ENCODE measurements at places on chromosomes 1 and 21.

DNA sequence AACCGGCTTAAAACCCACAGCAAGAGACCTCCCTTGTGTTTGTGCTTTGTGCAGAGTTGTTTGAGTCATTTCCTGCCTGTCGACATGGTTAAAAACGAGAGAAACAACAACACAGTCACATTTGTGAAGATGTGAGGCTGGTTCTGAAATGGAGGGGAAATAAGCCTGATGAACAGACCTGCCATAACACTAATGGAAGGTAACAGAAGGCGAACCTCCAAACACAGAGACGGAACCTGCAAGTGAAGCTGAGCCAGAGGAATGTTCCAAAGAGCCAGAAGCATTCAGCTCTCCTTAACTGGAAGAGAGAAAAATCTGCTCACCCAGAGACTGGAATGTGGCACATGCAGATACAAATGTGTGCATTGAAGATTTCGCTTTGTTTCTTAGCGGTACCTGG lies 53.2 kb upstream of the RAVER2 start:
- no peak for DNase-seq

- DNase-seq, result no peak
These were observed 40.6 kb downstream of the KCNA2 start for GRCh38 chr1:110565565-110565964.

GRCh38 chr1:214271995-214272731 lies 8.8 kb upstream of the SMYD2 start:
- no peak for DNase-seq

DNA sequence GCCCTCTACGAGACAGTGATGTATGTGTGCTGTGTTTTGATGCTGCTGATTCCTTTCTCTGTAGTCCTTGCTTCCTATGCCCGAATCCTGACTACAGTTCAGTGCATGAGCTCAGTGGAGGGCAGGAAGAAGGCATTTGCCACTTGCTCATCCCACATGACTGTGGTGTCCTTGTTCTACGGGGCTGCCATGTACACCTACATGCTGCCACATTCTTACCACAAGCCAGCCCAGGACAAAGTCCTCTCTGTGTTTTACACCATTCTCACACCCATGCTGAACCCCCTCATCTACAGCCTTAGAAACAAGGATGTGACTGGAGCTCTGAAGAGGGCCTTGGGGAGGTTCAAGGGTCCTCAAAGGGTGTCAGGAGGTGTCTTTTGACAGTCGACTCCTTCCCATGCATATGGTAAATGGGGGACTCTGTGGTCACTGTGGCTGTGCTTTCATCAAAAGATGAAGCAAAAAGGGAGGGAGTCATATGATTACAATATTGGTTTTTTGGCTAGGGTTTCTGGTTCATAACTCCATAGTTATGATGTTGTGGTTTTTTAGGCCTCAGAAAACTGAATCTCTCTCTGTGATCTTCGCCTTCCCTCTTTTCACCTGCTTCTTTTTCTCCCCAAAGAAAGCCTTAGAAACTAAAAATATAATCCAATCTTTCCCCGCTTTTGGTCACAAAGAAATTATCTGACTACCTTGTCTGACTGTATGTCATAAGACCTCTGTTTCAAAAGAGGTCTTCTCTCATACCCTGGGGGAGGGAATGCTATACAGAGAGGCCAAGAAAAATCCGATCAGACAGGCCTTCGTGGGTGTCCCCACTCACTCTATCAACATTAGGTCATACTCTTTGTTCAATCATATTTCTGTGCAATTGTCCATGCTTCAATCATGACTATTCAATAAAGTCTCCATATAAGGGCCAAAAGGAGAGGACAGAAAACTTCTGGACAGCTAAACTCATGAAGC lies 4.2 kb downstream of the OR2T1 start:
- no peak for DNase-seq

GRCh38 chr1:7290971-7291970 lies 479.8 kb upstream of the VAMP3 start:
- DNase-seq, result no peak

DNA sequence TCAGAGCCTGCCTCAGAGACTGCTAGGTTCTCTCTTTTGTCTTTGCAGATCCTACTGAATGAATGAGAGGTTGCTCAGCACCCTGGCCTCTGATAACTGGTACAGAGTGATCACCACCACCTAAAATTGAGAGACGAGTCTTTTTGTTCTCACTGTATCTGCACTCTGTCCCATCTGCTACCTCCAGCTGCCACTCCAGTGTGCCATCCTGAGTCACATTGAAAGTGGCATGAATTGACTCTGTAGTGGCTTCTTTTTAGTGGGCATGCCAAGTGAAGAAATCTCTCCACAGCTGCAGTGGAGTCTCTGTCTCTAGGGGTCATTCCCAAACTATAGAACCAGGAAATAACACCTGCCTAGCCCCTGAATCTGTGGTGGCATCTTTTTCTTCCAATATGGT lies 14.7 kb downstream of the CAMK1G start:
- no peak for DNase-seq

- DNase-seq, result no peak
These were observed 42.4 kb upstream of the ROR1 start for GRCh38 chr1:63731117-63732043.

DNA sequence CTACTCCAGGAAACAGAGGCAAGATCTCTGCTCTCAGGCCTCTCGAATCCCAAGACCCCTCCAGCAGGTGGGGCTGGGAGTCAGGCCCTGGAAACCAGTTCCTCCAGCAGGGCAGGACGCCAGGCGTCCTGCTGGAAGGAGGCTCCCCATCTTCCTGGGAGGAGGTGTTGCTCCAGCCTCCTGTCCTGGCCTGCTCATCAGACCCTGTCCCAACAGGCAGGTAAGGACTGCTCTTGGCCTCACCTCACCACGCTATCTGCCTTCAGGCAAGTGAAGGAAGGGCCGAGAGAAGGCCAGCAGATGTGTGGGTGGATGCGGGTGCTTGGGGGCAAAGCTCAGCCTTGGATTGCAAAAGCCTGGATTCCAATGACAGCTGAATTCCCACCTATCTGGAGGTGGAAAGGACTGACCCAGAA lies 82.9 kb downstream of the SSBP3 start:
- DNase-seq, result no peak

DNA sequence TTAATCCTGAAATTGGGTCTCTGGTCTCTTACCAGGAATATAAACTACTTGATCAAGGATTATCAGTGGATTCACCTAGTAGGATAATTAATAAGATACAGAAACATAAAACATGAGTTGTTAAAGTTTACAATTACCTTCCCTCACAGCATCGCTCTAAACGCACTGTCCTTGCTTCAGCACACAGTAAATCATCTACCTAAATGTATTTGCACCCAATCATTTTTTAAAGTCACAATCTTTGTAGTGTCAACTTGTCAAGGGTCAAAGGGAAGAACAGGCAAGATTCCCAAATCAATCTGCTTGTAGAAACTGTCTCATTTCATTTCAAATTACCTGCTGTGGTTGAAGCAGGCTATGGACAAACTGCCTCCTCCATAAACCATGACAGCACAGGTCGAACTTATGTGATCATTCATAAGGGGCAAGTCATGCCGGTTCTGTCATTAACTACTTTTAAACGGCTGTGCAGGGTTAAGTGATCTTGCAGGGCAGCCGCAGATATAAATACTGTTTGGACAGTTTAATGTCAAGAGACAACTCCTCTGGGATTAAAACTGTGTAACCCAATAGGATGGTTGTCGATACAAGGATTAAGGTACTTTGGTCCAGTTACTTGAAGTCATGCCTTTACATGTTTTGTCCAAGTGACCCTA lies 93.6 kb downstream of the ZNF281 start:
- no peak for DNase-seq

- no peak for DNase-seq
These were observed 191.4 kb downstream of the AKT3 start for GRCh38 chr1:243658594-243659105.

DNA sequence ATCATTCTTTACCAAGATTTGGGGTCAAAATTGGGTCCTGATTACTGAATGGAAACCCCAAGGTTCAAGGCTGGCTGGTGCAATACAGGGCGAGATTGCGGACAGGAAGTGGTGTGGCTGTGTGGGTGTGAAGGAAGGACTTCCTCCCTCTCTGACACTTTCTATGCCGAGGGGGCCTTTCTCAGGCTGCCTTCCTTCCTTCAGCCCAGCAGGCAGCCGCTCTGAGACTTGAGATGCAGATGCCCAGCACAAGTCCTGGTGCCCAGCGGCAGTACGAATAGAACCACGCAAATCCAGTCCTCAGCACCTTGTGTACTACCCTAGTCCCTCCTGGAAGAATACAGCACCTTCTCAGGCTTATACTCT lies 16.3 kb downstream of the BATF3 start:
- DNase-seq, result no peak

DNA sequence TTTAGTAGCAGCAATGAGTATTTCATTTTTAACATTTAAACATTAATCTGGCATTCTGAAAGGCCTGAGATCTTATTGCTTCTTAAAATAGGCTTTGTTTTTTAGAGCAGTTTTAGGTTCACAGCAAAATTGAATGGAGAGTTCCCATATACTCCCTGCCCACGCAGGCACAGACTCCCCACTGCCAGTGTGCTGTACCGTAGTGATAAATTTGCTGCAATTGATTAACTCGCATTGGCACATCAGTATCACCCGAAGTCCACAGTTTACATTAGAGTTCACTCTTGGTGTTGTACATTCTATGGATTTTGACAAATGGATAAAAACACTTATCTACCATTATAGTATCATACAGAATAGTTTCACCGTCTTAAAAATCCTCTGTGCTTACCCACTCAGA lies 71.8 kb upstream of the ERRFI1 start:
- DNase-seq, result no peak

DNA sequence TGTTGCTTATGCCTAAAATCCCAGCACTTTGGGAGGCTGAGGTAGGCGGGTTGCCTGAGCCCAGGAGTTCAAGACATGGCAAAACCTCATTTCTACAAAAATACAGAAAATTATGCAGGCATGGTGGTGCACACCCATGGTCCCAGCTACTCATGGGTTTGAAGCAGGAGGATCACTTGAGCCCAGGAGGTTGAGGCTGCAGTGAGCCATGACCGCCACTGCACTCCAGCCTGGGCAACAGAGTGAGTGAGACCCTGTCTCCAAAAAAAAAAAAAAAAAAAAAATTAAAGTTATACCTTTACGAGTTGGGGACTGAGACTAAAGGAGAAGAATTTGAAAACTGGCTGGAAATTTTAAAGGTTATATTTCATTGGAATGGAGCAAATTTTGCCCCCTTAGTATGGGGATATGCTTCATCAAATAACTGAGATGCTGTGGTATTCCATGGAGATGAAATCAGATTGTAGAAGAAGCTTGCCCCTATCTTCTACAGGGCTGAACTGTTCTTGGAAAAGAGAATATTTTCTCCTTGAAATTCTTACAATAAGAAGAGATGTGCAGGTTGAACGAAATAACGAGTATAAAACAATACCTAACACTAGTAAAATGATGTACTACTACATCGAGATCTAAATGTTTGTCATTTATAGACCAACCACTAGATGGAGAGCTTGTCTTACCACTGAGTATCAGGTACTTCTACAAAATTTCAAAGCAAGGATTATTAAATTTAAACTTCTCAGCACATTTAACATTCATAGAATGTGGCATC lies 34.9 kb upstream of the SCYL3 start:
- no peak for DNase-seq

DNA sequence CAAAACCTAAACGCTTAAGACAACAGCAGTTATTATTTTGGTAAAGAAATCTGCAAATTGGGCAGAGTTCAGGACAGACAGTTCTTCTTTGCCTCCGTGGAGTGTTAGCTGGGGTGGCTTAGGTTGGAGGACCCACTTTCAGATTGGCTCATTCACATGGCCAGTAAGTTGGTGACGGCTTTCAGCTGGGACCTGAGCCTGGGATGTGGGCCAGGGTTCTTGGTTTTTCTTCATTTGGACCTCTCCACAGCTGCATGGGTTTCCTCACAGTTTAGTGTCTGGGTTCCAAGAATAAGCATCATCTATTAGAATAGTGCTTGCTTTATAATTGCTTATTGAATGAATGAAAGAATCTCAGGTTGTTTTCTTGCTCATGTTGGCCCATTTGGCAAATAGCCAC lies 72.2 kb downstream of the ATF6 start:
- no peak for DNase-seq

Measured in activated CD4-positive, CD25-positive, alpha-beta regulatory T cell treated with anti-CD3 and anti-CD28 coated beads, Interleukin-2, amount 50 U/mL, for 16 hours (primary cell).